HTR-8/SVneo (cell line): ENCODE measurements at places on chromosomes 7 and 10.

DNA sequence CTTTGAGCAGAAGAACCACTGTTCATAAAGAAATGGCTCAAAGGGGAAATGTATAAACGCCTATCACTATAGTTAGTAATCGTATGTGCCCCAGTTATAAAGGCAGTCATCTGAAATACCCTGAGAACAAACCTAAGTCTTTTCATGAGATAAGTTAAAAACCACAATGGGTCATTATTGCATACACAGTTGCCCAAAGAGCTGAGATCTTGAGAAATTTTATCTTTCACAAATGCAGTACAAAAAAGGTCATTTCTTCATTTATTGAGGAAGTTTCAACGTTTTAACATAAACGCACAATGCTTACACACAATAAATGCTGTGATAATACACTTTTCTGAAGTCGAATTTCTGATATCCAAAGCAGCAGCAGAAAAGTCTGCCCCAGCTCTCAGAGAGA, 114.4 kb downstream of the MICU1 start:
- DNase-seq: no peak

DNA sequence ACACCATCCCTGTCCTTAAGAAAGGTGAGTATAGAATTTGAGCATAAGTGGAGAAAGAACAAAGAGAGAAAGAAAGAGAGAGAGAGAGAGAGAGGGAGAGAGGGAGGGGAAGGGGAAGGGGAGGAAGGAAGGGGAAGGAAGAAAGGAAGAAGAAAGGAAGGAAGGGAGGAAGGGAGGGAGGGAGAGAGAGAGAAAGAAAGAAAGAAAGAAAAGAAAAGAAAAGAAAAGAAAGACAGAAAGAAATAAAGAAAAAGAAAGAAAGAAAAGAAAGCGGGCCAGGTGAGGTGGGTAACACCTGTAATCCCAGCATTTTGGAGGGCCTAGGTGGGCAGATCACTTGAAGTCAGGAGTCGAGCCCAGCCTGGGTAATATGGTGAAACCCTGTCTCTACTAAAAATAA, 19.9 kb downstream of the CCL24 start:
- DNase-seq: no peak

- no peak for DNase-seq
Measured at GRCh38 chr10:7833210-7833609, 14.9 kb downstream of the TAF3 start.

- no peak for DNase-seq
Measured at GRCh38 chr7:83957333-83957732, 237.3 kb downstream of the SEMA3A start.

GRCh38 chr7:108239501-108240225, 109.5 kb upstream of the LAMB4 start:
- DNase-seq: no peak

DNA sequence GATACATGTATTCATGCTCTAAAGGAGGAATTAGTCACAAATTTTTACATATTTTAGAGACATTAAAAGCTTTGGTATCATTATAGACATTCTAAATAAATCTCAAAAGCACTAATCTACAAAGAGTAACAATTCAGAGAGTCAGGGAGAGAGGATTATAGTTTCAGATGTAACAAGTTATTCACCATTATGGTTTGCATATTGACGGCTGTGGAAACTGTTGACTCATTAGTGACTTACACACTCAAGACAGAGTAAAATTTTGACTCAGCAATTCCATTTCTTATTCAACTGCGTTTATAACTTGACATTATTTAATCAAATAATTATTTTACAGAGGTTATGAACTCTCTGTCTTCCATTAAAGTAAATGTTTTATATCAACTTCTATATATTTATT, 95.4 kb upstream of the SEMA3C start:
- no peak for DNase-seq

DNA sequence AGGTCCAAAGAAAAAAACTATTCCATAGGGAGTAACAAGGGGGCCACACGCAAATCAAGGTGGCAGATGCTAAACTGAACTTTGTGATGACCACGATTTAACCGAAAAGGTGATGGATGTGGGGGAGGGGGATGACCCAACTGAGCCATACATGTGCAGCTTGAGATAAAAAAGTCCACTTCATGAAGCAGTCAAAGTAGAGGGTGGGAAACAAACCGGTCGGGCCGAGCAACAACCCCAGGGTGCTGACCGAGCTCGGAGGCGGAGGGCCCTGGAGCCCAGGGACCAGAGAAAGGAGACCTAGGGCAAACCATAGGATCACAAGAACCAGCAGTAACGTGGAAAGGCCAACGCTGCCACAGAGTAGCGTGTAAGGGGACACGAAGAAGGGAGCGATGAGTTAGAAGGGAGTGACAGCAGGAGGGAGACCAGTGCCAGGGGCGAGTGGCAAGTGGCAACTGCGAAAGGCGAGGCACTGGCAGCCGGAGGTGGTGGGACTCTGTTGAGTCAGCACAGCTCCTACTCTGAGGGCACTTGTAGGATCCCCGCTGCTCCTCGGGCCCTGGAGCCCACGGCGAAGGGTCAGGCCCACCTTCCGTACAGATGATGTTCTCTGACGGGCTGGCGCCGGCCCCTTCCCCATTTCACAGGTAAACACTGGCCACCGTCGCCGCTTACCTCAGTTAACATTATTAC, 540 bp downstream of the SNX13 start:
- peak; percentile 37 for DNase-seq

DNA sequence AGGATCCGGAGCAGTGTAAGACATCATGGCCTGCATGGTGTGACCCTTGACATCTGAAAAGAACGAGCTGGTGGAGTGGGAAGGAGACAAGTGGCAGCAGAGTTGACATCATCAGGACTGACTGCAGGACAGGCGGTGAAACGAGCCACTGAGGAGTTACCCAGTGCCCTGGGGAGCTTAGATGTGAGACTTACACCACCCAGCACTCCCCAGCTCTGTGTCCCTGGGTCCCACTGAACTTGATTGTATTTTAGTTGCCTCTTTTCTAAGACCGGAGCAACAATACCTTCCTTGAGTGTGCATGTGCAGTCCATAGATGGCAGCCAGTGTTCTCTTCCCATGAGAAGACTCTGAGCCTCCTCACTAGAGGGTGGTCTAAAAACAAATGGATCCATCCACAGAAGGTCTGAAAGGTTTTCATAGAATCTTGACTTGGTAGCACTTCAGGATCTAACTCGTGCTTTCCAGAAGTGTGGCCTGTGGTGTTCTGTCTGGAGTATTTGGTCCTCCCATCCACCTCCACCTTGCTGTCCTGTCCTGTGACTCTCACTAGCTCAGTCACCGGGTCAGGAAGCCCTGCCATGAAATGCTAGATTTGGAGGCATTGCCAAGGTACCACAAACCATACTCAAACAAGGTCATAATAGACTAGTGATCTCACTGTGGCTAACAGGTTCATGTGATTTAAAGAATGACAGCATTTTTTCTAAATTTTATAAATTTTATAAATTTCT, 59.0 kb downstream of the IKZF1 start:
- no peak for DNase-seq
